ENCODE measurements at places on chromosomes 13 and 19. TPM values are rescaled to one million over a fixed set of nuclear protein-coding genes. Genes with fewer than 3 reads are reported as not detected.

CYP4F8 gene
- total RNA-seq, result not detected

PSG2 gene
- not detected for total RNA-seq

MBD3L2B gene
- total RNA-seq, result not detected

ZNF557 gene
- total RNA-seq, result 5.8 TPM

CD70 gene
- 3.6 TPM for total RNA-seq

Measured in H7 (cell line).